ENCODE measurements at places on chromosomes 2 and 18.

DNA sequence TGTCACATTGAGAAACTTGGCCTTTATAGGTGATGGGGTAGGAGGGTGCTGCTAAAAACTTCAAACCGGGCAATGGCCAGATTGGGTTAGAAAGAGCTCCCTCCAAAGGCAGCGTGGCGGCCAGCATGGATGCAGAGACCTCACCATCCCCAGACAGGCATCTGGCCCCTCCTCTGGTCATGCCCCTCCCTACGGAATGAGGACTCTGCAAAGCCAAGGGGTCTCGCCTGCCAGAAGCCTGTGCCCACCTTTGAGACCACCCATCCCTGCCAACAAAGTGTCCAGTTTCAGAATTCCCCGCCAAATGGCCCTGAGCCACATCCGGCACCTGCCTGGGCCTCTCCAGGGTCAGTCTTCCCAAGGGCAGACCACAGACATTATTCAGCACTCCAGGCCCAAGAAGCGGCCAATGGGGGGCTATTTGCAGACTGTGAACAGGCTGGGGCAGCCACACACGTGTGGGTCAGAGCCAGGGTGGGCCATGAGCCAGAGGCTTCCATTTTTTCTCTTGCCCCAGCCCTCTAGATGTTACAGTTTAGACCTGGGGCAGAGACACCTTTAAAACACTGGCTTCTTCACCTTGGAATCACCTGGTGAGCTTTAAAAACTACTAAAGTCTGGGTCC, 4.2 kb upstream of the ATP6V1B1 start:
- DNase-seq: no peak

GRCh38 chr2:70598197-70598596, 44.6 kb upstream of the TGFA start:
- DNase-seq: no peak

DNA sequence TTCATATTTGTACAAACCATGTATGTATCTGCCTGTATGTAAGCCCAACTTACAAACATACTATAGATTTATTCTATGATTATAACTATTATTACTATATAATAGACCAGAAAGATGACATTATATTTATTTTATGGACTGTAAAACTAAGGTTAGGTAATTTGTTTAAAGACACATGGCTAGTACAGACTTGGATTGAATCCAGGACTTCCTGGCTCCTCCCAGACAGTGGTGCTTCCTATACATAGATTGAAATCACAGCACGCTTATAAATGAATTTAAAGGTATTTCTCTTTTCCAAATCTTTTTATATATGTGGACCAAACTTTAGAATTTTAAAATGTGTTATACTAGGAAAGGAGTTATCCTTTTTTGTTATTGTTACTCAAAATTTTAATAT, 151.6 kb upstream of the MYO3B start:
- DNase-seq: no peak

DNA sequence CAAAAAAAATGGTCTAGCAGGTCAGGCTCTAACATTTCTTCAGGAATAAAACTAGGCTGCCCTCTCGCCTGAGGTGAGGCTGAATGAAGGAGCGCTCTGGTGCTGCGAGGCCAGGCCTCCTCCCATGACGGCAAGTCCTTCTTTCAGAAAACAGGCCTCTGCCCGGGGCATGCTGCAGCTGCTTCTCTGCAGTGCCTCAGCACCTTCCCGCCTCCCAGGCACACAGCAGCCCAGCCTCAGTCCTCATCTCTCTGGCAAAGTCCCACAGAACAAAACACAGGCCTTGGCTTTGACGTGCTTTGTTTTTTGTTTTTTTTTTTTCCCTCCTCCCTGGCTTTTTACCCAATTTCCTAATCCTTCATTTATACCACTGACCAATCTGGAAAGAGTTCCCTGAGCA, 74.8 kb downstream of the BCL11A start:
- no peak for DNase-seq

GRCh38 chr2:28047681-28048080, 157.2 kb downstream of the BABAM2 start:
- no peak for DNase-seq

DNA sequence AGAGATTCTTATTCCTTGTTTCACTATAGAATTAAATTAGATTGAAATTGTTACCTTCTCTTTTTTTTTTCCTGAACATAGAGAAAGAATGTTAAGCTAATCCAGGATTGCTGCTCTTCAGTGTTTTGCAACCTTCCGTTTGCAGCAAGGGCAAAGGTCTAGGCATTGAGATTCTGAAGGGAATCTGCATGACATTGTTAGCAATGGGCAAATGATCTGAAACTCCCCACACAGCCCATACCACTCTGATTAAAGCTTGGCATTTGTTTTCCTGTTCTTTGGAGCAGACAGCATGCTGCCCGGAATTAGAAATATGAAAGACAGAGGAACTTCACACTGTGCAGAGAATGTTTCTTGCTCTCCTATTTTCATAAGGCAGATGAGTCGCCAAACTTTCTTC, 551.8 kb downstream of the SOCS6 start:
- DNase-seq: no peak

GRCh38 chr2:54054271-54054670, 61.1 kb upstream of the ACYP2 start:
- no peak for DNase-seq

DNA sequence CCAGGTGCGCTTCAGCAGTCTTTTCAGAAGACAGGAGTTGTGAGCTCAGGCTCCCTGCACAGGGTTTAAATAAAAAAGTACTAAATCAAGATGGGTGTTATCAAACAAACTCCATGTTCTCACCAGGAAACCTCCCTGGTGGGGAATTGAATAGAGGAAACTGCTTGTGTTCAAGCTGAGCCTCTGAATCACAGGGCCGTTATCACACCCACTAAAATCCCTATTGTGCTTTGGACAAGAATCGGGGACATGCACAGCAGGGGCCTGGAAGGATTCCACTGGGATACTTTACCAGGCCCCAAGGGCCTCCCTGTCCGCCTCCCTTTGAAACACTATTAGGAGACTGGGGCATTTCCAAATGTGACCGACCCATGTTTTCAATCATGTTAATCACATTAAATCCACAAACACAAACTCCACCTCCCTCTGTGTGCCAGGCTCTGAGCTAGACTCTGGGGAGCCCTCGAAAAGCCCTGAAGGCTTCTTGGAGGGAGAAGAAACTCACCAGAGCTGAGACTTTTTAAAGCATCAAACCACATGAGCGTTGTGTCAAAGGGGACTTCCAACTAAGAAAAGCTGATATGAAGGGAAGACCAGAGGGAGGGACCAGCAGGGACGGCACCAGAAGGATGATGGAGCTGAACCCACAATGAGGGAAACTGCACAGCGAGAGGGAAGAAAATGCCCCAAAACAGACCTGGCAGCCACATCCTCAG, 458.7 kb upstream of the ID2 start:
- no peak for DNase-seq

GRCh38 chr2:23445450-23445868, 60.5 kb downstream of the KLHL29 start:
- DNase-seq: no peak

DNA sequence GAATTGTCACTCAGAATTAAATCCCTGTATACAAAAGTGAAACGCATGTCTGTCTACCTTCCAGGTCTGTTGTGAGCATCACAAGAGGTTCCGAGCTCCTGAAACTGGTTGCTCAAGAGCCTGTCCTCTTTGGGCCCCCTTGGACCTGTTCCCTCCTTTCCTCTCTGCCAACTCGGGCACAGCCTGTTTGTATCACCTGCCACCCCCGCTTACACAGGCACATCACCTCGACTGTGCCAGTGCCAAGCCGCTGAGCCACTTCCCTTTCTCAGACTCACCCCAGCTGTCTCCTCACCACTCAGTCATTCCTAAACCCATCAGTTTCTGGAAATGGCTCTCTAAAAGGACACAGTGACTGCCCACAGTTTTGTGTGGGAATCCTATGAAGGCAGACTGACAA, 3.1 kb downstream of the EFR3B start:
- no peak for DNase-seq

GRCh38 chr2:231115651-231116050, 9.2 kb downstream of the HTR2B start:
- no peak for DNase-seq

- DNase-seq: no peak
Measured at GRCh38 chr2:233707940-233708644, 4.6 kb upstream of the UGT1A5 start.

- no peak for DNase-seq
Measured at GRCh38 chr2:196171946-196172345, 568 bp upstream of the STK17B start.

DNA sequence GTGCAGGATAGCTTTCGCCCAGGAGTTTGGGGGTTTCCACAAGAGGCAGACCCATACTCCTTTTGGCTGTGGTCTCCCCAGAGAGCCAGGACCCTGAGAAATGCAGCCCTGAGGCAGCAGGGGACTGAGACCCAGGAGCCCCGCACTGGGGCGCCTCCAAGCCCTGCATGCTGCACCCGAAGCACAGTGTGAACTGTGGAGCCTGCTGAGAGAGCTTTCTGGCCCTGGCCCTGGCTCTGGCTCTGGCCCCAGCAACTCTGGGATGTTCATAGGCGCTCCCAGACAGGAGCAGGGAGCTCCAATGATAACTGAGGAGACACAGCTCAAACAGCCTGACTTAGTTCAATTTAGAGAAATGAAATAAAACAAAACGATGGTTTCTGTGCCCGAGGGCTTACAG, 96.4 kb upstream of the TEX51 start:
- DNase-seq: no peak

DNA sequence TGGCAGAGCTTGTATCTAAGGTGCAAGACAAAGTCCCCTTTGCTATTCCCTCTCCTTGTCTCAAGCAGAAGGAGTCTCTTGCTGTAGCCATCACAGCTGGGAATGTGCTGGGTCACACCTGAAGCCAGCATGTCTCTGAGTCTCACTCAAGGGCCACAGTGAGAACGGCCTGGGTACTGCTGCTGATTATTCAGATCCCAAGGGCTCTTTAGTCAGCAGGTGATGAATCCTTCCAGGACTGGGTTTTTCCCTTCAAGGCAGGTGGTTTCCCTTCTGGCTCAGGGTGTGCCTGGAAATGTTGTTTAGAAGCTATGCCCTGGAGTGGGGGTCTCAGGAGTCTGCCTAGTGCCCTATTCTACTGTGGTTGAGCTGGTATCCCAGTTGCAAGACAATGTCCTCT, 356.3 kb downstream of the PARD3B start:
- no peak for DNase-seq

DNA sequence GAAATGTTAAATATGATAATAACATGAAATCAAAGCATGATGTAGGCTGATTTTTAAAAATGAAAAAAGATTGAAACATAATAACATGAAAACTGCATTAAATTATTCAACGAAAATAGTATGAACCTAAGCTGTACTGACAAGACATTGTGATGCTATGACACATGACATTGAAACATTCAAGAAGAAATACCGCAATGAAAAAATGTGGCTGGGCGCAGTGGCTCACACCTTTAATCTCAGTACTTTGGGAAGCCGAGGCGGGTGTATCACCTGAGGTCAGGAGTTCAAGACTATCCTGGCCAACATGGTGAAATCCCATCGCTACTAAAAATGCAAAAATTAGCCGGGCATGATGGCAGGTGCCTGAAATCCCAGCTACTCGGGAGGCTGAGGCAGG, 14.6 kb downstream of the CXCR1 start:
- DNase-seq: no peak

DNA sequence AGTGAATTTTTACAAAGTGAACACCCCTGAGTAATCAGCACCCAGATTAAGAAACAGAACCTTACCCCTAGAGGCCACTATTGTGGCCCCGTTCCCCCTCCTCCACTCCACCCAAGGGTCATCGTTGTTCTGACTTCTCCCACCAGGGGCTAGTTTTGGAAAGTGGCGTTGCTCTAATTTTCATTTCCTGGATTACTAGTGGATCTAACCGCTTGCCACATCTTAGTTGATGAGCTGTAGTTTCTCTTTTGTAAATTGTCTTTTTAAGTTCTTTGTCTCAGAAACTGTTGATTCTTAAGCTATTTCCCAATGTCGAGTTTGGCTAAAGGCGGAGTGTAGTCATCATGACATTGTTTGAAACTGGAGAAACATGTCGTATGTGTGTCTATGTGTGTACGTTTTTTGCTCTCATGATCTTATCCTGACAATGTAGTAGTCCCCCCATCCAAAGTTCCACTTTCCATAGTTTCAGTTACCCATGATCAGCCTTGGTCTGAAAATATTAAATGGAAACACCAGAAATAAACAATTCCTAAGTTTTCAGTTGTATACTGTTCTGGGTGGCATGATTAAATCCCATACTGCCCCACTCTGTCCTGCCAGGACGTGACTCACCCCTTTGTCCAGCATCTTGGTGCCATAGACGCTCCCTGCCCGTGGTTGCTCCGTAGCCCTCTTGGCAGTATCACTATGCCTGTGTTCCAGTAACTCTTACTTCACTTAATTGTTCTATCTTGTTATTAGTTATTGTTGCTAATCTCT, 71.0 kb upstream of the SP3 start:
- no peak for DNase-seq
